Keratinocyte (primary cell): ENCODE measurements at places on chromosomes 16 and 17. TPM values are rescaled to one million over a fixed set of nuclear protein-coding genes. Genes with fewer than 3 reads are reported as not detected.

- H3K4me3 ChIP-seq = no peak overlapping the region
- DNase-seq = no peak
- H3K4me1 ChIP-seq = no peaks in the 10 kb centered on the region
- no peak overlapping the region for H3K27ac ChIP-seq
- H3K36me3 ChIP-seq = peaks cover 17% of the 10 kb centered on the region
Observed at GRCh38 chr16:88614818-88615580, 23.4 kb upstream of the IL17C start.

DNA sequence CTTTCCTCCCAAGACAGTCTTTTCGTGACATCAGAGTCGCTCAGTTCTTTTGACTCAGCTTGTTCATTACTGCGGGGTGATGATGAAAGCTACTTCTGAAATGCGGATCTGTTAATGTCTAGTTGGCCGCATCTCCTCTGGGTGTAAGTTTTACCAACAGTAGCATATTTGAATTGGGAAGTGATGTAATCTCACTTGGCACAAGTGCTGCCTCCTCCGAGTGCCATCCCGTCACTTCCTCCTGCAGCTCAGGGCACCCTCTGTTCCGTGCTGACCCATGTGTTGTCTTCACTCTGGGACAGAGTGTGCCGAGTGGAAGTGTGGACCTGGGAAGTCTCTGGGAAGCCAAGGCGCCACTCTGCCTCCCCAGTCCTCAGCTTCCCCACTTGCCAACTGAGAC lies 8.9 kb downstream of the ADAD2 start:
- no peaks in the 10 kb centered on the region for H3K36me3 ChIP-seq
- no peak for DNase-seq
- peaks cover 34% of the 10 kb centered on the region for H3K4me1 ChIP-seq
- no peaks in the 10 kb centered on the region for H3K27me3 ChIP-seq

GRCh38 chr17:7833795-7834541 lies at the start of gene KDM6B:
Gene KDM6B (plus strand): TSS chr17:7834217. CDS start chr17:7845555, 11,338 bp downstream.
- H3K4me1 ChIP-seq = peaks cover 23% of the 10 kb centered on the region
- no peaks in the 10 kb centered on the region for H3K27me3 ChIP-seq
- no peaks in the 10 kb centered on the region for H3K36me3 ChIP-seq
- no peak for DNase-seq

The ALOX15B gene
- polyA plus RNA-seq = 29.7 to 56.5 TPM (median 31.9 TPM) in 3 replicates

The SCNN1B gene
- 0.92 to 2.8 TPM (median 1.5 TPM) in 3 replicates for polyA plus RNA-seq

The G6PC1 gene
- not detected in 3 replicates for polyA plus RNA-seq

DNA sequence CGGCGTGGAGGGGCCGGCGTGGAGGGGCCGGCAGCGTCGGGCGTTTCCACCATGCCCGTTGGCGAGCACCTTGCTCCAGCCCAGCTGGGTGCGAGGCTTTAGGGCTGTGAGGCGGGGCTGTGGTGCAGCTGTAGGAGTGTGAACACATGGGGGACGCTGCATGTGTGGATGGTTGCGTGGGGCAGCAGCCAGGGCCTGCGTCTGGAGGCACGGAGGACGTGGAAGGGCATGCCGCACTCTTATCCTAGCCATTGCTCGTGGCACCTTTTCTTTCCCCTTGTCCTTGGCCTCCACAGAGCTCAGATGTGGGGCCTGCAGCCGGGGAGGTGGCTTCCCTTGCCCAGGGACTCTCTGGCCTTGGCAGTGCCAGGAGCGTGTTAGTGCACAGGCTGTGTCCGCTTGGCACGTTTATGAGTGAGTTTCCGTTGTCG lies 47.8 kb downstream of the PDPK1 start:
- DNase-seq = no peak
- H3K36me3 ChIP-seq = peaks cover 25% of the 10 kb centered on the region
- no peaks in the 10 kb centered on the region for H3K4me1 ChIP-seq
- no peaks in the 10 kb centered on the region for H3K27me3 ChIP-seq
- H3K27ac ChIP-seq = no peak overlapping the region

DNA sequence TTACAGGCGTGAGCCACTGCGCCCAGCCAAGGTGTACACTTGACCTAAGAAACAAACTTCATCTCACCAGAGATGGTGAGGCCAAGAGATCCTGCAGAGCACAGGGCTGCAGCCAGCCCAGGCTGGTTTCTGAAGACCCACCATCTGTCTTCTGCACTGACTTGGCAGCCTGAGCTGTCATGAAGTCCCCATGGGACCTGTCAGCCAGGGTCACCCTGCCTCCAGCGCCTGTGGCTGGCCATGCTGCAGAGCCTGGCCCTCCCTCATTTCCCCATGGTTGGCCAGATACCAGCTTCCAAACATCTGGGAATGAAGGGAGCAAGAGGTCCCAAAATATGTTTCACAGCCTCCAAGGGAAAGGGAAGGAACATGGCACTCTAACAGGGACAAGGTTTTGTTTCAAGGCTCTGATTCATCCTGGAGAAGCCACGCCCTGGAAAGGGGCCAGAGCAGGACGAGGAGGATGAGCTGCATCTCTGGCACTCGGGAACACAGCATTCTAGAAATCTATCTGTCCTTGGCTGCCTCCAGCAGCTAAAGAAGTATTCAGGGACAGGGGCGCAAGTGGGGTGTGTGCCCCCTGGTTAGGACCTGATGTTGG lies 45.3 kb downstream of the DDX19A start:
- H3K4me1 ChIP-seq = peaks cover 22% of the 10 kb centered on the region
- no peaks in the 10 kb centered on the region for H3K27me3 ChIP-seq
- H3K4me3 ChIP-seq = no peak overlapping the region
- no peak overlapping the region for H3K27ac ChIP-seq
- no peaks in the 10 kb centered on the region for H3K36me3 ChIP-seq
- no peak for DNase-seq

DNA sequence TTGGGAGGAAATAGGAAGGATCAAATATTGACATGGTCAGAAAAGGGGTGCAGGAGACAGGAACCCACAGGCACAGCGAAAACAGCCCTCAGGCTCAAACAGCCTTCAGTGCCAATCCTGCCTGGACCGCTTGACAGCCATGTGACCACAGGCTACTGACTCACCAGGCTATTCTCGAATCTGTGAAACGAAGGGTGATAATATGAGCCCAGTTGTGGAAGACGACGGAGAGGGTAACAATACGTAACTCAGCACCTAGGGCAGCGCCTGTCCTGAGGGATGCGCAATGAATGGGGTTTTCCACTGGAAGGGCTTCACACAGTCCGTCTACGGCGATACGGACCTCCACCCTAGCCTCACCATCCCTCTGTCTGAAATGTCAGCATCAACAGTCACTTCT lies 117.3 kb upstream of the RCVRN start:
- H3K36me3 ChIP-seq = no peaks in the 10 kb centered on the region

DNA sequence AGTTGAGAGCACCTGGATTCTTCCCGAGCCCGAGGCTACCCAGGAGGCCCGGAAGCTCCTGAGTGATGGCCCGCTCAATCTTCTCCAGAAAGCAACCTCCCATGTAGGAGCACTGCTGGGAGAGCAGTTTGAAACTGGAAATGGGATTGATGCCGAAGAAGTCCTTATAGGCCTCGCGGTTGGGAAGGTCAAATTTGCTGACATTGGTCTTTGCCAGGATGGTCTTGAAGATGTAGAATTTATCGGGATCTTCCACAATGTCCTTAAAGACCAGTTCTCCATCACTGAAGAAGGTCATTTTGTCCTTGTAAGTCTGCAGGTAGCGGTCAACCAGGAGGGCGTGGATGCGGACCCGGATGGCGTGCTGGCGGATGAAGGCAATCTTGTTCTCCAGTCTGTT lies 49.7 kb downstream of the SRL start:
- no peaks in the 10 kb centered on the region for H3K4me1 ChIP-seq
- no peaks in the 10 kb centered on the region for H3K36me3 ChIP-seq
- H3K4me3 ChIP-seq = no peak overlapping the region
- H3K27me3 ChIP-seq = no peaks in the 10 kb centered on the region
- DNase-seq = no peak

The SLFN14 gene
- not detected in 3 replicates for polyA plus RNA-seq

DNA sequence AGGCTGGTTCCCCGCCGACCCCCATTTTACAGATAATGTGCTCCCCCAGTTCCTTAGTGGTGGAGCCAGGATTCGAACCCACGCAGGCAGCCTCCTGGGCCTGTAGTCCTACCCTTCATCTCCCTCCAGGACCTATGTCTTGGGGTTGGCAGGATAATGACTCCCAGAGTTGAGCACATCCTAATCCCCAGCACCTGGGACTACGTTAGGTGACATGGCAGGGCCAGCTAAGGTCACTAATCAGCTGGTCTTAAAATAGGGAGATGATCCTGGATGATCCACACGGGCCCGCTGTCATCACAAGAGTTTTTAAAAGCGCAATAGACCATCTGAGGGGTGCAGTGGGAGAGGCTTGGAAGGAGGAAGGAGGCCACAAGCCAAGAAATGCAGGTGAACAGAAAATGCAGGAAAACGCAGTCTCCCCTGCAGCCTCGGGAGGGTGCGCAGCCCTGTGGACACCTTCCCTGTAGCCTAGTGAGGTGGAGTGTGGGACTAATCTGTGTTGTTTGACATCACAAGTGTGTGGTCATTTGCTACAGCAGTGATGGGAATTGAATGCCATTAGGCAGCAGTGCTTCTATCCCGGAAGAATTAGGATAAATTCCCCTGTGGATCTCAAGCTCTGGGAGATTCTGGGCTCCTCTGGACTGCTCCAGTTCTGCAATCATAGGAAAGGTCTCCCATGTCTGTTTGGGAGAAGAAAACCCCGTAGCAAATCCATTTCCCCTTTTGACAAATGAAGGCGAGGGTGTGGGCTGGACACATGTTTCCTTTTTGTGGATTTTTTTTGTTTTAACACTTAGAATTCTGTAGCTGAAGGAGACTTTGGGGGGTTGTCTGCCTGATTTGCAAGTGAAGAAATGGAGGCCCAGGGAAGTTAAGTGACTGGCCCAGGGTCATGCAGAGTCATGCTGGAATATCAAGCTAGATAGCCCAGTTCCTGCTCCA lies 297.7 kb downstream of the SEC14L1 start:
- no peak overlapping the region for H3K27ac ChIP-seq
- peaks cover 18% of the 10 kb centered on the region for H3K4me1 ChIP-seq
- DNase-seq = no peak
- H3K4me3 ChIP-seq = no peak overlapping the region

GRCh38 chr17:6374761-6375312 lies 60.1 kb downstream of the AIPL1 start:
- no peak overlapping the region for H3K4me3 ChIP-seq
- peaks cover 16% of the 10 kb centered on the region for H3K4me1 ChIP-seq
- no peak for DNase-seq
- peaks cover 8% of the 10 kb centered on the region for H3K27me3 ChIP-seq
- no peaks in the 10 kb centered on the region for H3K36me3 ChIP-seq

DNA sequence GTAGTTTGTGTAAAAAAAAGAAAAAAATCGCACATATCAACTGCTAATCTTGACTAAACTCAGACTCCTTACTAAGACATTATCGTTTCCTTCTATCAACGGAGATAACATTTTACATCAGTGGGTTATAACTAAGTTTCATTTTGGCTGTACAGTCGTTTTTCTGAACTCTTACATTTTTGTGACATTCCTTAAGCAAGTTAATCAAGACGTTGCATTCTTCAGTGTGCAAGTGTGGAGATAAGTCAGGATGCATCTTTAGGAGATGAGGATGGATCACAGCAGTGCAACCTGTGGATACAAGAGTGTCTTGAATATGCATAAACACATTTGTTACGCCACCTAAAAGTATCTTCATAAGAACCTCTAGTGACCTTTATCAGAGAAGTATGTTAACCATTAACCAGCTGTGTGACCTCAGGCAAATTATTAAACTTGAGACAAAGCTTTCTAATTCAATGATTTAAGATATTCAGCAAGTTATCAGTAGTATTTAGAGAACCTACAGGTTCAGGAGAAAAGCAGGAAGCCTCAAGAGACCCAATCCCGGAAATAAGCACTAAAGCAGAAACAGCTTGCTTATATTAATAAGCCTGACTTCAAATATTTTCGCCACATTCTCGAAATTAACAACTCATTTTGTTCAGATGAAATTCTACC lies 9.4 kb downstream of the CMC2 start:
- H3K4me1 ChIP-seq = peaks cover 21% of the 10 kb centered on the region
- no peaks in the 10 kb centered on the region for H3K36me3 ChIP-seq
- DNase-seq = no peak
- H3K4me3 ChIP-seq = no peak overlapping the region
- no peak overlapping the region for H3K27ac ChIP-seq

DNA sequence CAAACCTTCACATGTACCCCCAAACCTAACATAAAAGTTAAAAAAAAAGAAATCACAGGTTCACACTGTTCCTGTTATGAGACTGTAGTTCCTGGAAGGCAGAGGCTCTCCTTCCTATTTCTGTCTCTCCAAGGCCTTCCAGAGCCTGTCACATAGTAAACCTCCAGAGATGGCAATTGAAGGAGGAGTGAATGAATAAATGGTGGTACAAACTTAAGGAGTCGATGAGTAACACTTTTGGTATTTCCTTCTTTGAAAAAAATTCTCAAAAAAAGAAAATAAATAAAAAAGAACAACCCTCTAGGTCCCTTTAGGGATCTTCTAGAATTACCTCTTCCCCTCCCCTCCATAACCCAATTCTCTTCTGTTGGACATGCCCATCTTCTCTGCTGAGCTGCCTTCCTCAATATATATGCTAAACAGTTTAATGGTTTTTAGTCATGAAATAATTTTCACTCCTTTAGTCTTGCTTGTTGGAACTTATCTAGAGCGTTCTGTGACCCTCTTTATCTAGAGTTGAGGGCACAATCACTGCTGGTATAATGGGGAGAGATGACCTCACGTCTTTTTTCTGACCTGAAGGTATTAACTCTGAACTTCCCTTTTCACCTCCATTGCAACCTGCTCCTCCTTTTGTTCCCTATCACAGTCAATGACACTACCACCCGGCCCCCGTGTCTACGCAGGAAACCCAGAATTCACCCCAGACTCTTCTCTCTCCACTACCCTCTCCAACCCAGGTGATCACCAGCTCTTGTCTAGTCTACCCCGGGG lies 1.7 kb upstream of the TAF15 start:
- peak overlapping the region; percentile 99 for H3K27ac ChIP-seq
- peaks cover 30% of the 10 kb centered on the region for H3K4me1 ChIP-seq
- no peak for DNase-seq
- H3K4me3 ChIP-seq = no peak overlapping the region
- no peaks in the 10 kb centered on the region for H3K27me3 ChIP-seq

GRCh38 chr16:29662729-29663015 lies 375 bp upstream of the SPN start:
- no peak overlapping the region for H3K4me3 ChIP-seq
- no peak overlapping the region for H3K27ac ChIP-seq
- no peaks in the 10 kb centered on the region for H3K4me1 ChIP-seq

The BEAN1 gene
- 0.07 to 0.82 TPM (median 0.24 TPM) in 3 replicates for polyA plus RNA-seq

DNA sequence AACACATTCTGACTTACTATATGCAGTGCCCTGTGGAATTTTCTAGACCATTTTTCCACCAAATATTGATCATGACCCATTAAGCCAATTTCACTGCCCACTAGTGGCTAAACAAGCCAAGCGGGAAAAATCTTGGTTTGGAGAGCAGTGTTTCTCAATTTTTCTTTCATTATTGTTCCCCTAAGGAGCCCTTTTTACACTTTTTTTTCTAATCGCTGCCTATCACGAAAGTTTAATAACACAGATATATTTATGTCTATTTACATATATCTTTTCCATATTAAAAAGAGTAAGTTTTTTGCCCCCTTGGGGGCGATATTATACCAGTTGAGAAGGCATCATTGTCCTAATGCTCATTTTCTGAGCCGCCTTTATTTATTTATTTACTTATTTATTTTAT lies 10.8 kb upstream of the TLCD3B start:
- no peak for DNase-seq
- H3K27ac ChIP-seq = no peak overlapping the region
- H3K36me3 ChIP-seq = no peaks in the 10 kb centered on the region
- no peaks in the 10 kb centered on the region for H3K27me3 ChIP-seq
- no peak overlapping the region for H3K4me3 ChIP-seq

- H3K27ac ChIP-seq = no peak overlapping the region
- no peak for DNase-seq
- peaks cover 5% of the 10 kb centered on the region for H3K36me3 ChIP-seq
- no peak overlapping the region for H3K4me3 ChIP-seq
- peaks cover 10% of the 10 kb centered on the region for H3K4me1 ChIP-seq
Observed at GRCh38 chr17:51046514-51047384, 73.9 kb downstream of the SPAG9 start.
